ENCODE measurements at places on chromosomes 7 and 10. TPM values are rescaled to one million over a fixed set of nuclear protein-coding genes. Genes with fewer than 3 reads are reported as not detected.

- no peak for DNase-seq
Observed at GRCh38 chr7:33108554-33109004, 625 bp downstream of the RP9 start.

GRCh38 chr7:17147409-17147808 lies 151.0 kb upstream of the AHR start:
- DNase-seq: no peak

ZNF248 gene
- 16.3 TPM for total RNA-seq

SEPTIN7 gene
- 203 TPM for total RNA-seq

- DNase-seq: no peak
Observed at GRCh38 chr10:101110856-101111523, 20.1 kb upstream of the TLX1 start.

DNA sequence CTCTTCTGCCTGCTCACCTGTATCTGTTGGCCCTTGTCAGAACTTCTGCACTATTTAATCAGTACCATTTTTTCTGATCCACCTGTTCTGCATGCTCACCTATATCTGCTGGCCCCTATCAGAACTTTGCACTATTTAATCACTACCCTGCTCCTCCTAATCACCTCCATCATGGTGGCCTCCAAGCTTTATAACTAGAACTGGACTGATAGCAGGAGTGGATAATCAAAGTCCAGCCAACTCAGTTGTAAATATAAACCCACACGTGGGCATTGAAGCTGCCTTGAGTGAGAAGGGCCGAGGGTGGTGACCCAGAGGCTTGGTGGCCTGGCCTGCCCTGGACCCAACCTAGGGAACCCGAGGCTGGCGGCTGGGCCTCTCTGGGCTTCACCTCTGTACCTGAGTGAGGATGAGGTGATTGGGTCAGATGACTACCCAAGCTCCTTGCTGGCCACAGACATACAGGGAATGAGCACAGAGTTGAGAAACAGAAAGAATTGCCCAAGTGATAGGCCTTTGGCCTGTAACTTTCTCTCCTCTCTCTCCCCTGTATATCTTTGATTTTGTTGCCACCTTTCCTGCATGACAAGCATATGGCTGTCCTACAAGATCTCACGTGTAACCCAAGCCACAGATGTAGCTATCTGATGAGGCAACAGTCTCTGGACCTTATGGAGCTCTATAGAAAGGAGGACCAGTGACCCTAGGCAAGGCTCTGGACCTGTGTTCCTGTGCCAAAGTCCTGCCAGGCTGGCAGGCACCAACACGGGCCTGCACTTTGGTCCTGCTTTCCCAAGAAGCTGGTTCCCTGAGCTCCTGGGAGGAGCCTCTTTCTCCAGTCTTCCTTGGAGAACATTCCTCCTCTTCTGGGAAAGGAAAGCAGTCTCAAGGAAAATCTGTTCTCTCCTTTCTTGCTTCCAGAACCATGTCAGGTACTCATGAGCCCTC lies 23.4 kb upstream of the FAM3C start:
- DNase-seq: no peak

DNA sequence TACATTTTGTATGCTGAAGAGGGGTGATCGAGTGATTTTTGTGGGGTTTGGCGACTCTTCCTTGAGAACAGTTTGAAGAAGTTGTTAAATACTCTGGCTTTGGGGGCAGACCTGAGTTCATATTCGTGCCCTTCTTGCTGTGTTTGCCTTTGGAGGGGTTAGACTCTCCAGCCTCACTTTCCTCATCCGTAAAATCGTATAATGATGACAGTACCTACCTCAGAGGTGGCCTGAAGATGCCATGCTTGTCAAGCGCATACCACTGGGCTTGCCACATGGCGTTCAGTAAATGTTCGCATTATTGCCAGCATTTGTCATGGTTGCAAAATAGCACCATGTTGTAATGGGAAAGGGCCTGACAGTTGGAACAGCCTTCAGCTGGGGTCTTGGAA lies 1.3 kb downstream of the STK17A start:
- no peak for DNase-seq

CPN1 gene
- not detected for total RNA-seq

DNA sequence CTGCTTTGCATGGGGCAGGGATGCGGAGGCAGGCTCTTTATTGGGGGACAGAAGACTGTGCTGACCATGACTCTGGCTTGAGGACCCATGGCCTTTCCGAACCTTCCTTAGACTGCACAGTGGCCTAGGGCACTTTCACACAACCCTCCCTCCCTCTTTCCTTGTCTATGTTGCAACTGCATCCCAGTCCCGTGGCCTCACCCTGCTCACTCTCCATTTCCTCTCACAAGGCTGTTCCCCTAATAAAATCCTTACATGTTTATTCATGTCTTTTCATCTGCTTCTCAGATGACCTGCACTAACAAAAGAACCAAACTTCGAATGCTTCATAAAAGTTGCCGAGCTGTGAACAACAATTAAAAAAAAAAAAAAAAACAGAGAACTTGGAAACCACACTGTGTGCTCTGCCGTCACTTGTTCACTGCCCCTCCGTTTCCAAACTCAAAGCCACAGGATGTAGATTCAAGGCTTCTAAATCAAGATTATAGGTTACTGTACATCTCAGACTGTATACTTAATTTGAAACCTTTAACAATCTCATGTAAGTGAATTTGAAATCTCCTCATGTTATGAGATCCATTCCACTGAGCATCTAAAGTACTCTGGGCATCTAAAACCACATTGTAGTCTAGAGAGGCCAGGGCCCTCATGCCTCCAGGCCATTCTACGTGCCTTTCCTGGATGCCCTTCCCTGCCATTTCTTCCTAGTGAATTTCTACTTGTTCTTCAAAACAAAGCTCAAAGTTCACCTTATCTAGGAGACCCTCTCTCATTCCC lies 265.9 kb downstream of the SNX13 start:
- no peak for DNase-seq

- peak; percentile 33 for DNase-seq
Observed at GRCh38 chr10:78533098-78533497, 499.4 kb downstream of the RPS24 start.

CDHR1 gene
- total RNA-seq: 0.24 TPM

DNA sequence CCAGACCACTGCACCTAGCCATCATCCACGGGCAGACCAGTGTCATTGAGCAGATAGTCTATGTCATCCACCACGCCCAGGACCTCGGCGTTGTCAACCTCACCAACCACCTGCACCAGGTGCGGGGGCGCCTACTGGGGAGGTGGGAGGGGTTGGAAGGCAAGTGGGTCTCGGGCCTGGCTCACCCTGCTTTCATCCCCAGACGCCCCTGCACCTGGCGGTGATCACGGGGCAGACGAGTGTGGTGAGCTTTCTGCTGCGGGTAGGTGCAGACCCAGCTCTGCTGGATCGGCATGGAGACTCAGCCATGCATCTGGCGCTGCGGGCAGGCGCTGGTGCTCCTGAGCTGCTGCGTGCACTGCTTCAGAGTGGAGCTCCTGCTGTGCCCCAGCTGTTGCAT lies 4.6 kb downstream of the NFKB2 start:
- DNase-seq: no peak

GRCh38 chr7:128387216-128388144 lies 22.3 kb downstream of the IMPDH1 start:
- DNase-seq: peak; percentile 87

DNA sequence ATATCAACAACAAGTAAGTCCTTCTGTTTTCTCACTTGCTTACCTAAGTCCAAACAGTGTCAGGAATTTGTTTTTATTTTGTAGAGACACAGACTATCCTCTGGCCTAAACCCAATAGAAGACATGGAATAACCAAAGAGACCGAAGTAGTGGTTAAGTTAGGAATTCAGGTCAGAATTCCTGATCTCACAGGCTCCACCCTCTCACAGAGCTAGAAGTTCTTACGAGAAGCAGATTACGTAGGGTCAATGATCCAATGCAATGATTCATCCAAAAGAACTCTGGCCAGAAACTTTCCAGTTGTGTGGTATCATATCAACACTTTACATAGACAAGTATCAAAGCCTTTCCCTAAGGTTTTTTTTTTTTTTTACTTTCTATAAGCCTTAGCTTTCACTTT lies 73.8 kb downstream of the IQUB start:
- no peak for DNase-seq

- no peak for DNase-seq
Observed at GRCh38 chr10:95245425-95246055, 45.3 kb downstream of the PDLIM1 start.

- DNase-seq: no peak
Observed at GRCh38 chr10:69684981-69685353, 54.9 kb downstream of the FAM241B start.

GRCh38 chr7:78704504-78704903 lies 749.0 kb downstream of the MAGI2 start:
- DNase-seq: no peak

GRCh38 chr7:6416516-6417145 lies 31.1 kb downstream of the DAGLB start:
- no peak for DNase-seq

DNA sequence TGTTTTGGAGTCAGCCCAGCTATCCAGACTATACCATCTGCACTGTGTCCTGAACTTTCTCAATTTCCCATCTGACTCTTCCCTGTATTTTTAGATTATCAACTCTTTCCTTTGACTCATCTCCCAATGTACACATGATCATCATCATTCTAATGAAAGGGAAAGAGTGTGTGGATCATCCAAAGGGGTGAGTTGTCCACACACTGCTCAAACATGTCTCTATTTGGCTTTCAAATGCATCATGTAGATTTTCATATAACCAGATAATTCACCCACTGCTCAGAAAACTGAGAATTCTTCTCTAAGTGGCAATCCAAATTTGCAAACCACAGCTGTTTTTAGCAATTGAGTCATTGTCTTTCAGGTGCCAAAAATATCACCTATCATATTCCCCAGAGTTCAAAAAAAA lies 190.2 kb upstream of the HPS1 start:
- no peak for DNase-seq

FLNC gene
- 176 TPM for total RNA-seq

DNA sequence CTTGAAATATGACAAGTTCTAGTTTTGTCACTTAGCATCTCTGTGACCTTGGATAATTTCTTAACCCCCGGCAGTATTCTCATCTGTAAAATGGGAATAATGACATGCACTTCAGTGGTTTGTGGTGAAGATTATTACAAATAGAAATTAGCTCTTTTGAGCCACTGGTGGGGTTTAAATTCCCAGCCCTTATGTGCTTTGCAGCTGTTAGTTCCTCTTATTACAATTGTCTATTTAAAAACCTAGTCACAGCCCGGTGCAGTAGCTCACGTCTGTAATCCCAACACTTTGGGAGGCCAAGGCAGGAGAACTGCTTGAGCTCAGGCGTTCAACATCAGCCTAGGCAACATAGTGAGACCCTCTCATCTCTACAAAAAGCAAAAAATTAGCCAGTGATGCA lies 30.1 kb downstream of the CAV1 start:
- DNase-seq: no peak

IL15RA gene
- not detected for total RNA-seq

GRCh38 chr7:100190048-100190711 lies 12.5 kb downstream of the STAG3 start:
- DNase-seq: no peak

AKR1C3 gene
- 1.3 TPM for total RNA-seq

GRCh38 chr10:51964630-51965029 lies 265.2 kb upstream of the CSTF2T start:
- no peak for DNase-seq
